ENCODE measurements at places on chromosomes 13 and 19.

GRCh38 chr13:52128714-52129700 is at the start of gene NEK5:
NEK5 (minus strand) TSS chr13:52129073; CDS start chr13:52127482, 1,591 bp downstream.
- peak; percentile 22 for DNase-seq

- no peak for DNase-seq
Observed at GRCh38 chr13:102555914-102556553, 40.8 kb upstream of the TPP2 start.

GRCh38 chr19:35760711-35761349 is 2.9 kb downstream of the PROSER3 start:
- DNase-seq, result no peak

DNA sequence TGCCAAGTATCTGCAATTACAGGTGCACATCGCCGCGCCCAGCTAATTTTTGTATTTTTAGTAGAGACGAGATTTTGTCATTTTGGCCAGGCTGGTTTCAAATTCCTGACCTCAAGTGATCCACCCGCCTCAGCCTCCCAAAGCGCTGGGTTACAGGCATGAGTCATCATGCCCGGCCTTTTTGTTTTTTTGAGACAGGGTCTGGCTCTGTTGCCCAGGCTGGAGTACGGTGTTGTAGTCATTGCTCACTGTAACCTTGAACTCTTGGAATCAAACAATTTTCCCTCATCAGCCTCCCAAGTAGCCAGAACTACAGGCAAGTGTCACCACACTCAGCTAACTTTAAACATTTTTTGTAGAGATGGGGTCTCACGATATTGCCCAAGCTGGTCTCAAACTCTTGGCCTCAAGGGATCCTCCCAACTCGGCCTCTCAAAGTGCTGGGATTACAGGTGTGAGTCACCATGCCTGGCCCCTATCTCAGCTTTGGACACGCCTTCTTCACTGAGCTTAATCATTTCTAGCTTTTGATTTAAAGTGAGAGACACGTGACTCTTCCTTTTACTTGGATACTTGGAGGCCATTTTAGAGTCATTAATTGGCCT is 4.0 kb upstream of the IRGC start:
- DNase-seq, result no peak
